ENCODE measurements at places on chromosomes 7 and 10.

DNA sequence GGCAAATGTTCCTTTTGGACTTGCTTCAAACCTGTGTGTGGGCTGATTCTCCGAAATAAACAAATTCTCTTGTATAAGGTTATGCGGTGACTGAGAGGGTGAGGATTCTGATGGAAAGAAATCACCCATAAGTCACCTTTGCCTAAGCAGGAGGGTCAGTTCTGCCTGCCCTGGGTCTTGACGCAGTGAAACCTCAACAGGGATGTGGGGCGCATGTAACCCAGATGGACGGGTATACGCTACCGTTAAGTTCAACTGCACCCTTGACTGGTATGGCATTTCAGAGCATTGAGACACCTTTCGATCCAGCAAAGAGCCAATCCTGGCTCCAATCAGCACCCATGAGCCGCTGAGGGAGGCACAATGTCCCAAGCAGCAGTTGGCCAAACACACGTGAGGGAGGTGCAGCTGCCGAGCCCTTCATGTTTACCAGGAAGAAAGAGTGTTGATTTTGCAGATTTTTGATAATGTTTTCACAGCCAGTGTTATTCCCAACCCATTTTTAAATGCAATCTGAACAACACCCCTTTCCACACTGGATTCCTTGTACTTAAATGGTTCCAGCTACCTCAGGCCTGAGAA, 48.1 kb downstream of the SORBS1 start:
- H3K4me3 ChIP-seq: no peak overlapping the region
- no peak overlapping the region for H3K27ac ChIP-seq

GRCh38 chr7:143410521-143411004, 1.9 kb upstream of the EPHA1 start:
- no peak overlapping the region for H3K27ac ChIP-seq
- H3K4me3 ChIP-seq: no peak overlapping the region
- no peak for DNase-seq
- H3K27me3 ChIP-seq: peaks cover 2% of the 10 kb centered on the region
- H3K4me1 ChIP-seq: peaks cover 49% of the 10 kb centered on the region
- peaks cover 4% of the 10 kb centered on the region for H3K36me3 ChIP-seq

GRCh38 chr7:81638198-81638597, 131.6 kb downstream of the HGF start:
- no peaks in the 10 kb centered on the region for H3K27me3 ChIP-seq
- no peak overlapping the region for H3K4me3 ChIP-seq
- no peaks in the 10 kb centered on the region for H3K4me1 ChIP-seq
- no peak overlapping the region for H3K27ac ChIP-seq

DNA sequence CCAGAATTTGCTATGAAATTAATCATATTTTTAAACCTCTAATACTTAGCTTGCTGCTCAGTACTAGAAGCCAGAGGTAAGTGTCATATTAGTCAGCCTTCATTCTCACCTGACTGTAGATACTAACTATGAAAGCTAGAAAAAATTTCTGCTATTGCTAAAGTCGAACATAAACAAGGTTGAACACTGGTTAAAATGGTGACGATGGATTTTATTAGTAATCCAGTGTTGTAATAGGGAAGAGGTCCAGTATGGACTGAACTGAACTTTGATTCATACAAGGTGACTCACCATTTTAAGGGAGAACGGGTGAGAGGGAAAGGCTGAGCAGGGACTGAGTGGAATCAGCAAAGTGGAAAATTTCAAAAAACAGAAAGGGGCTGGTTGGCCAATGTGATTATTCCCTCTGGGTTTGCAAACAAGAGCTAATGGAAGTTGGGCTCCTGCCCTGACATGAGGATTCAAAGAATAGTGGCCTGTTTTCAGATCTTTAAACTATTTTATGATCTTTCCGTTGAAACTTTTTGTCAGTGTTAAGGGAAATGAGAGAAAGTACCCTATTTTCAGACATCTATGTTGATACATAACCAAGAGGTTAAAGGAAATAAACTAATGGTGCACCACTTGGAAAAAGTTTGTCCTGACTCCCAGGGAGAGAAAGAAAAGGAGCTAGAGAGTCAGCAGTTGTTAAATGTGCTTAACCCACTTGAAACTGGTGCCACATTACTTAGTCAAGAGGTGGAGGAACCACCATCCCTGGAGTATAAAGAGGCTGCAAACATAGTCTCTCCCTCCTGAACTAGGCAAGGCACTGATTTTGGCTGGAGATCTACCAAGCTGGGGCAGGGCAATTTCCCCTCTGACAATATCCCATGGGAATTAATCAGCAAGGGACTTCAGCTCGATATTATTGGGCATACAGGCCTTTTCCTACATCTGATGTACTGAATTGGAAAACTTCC, 15.3 kb upstream of the AKR1C1 start:
- H3K36me3 ChIP-seq: no peaks in the 10 kb centered on the region
- H3K27ac ChIP-seq: no peak overlapping the region
- no peaks in the 10 kb centered on the region for H3K4me1 ChIP-seq
- no peak for DNase-seq
- no peak overlapping the region for H3K4me3 ChIP-seq
- no peaks in the 10 kb centered on the region for H3K27me3 ChIP-seq

- H3K27ac ChIP-seq: peak overlapping the region; percentile 57
- DNase-seq: no peak
- peaks cover 34% of the 10 kb centered on the region for H3K36me3 ChIP-seq
- H3K27me3 ChIP-seq: no peaks in the 10 kb centered on the region
- H3K4me1 ChIP-seq: peaks cover 37% of the 10 kb centered on the region
These were observed 2.5 kb downstream of the AIMP2 start for GRCh38 chr7:6011541-6011940.

DNA sequence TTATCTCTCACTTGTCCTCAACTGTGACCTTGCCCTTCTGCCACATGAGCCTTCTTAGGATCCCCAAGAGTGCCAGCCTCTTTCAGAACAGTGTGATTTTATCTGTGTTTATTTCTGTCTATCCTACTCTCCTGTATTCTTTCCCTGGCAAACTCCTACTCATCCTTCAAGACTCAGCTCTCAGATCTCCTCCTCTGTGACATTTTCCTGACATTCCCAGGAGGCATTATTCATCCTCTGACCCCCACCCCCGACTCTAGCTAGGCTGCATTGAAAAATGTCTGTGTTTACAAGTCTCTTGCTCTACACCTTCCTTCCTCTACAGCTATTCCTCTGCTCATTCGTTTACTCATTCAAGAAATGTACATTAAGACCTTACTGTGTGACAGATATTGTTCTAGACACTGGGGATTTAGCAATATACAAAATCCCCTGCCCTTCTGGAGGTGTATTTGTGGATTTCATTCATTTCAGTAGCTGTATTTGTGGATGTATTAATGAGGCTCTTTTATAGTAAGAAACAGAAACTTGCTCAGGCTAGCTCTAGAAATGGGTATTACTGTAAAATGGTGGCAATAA, 61.4 kb upstream of the COMTD1 start:
- no peaks in the 10 kb centered on the region for H3K36me3 ChIP-seq
- no peak overlapping the region for H3K4me3 ChIP-seq
- no peaks in the 10 kb centered on the region for H3K4me1 ChIP-seq
- H3K27me3 ChIP-seq: peaks cover 6% of the 10 kb centered on the region
- DNase-seq: no peak

GRCh38 chr7:73340514-73340913, 12.6 kb downstream of the FKBP6 start:
- DNase-seq: no peak
- no peaks in the 10 kb centered on the region for H3K36me3 ChIP-seq
- no peak overlapping the region for H3K27ac ChIP-seq
- H3K27me3 ChIP-seq: peaks cover 4% of the 10 kb centered on the region

DNA sequence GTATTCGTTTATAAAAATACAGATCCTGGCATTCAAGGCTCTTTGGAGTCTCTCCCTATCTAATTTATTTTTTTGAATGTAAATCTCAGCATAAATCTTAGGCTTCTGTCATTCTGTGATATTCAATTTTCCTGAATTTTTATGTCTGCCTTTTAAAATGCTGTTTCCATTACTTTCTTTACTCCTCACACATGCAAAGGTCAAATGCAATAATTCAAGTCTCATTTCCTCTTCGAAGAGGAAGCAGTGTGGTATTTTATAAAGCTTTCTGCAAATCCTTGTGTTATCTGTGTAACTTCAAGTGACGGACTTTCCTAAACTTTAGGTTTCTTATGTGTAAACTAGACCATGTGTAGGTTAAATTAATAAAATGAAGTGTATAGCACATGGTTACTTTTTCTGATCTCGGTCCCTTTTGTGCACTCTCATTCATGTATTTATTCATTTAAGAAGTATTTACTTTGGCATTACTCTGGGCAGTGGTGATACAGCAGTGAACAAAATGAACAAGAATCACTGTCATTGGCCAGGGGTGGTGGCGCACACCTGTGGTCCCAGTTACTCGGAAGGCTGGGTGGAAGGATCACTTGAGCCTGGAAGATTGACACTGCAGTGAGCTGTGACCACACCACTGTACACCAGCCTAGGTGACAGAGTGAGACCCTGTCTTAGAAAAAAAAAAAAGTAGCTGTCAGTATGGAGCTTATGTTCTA, 332.2 kb downstream of the EXOC4 start:
- peaks cover 7% of the 10 kb centered on the region for H3K36me3 ChIP-seq
- H3K27me3 ChIP-seq: no peaks in the 10 kb centered on the region
- H3K4me1 ChIP-seq: no peaks in the 10 kb centered on the region
- no peak overlapping the region for H3K4me3 ChIP-seq

- DNase-seq: no peak
- H3K36me3 ChIP-seq: no peaks in the 10 kb centered on the region
- H3K4me1 ChIP-seq: no peaks in the 10 kb centered on the region
These were observed 158.1 kb downstream of the CFTR start for GRCh38 chr7:117637937-117638336.

- no peak overlapping the region for H3K4me3 ChIP-seq
- no peak for DNase-seq
These were observed 24.6 kb upstream of the RHBDD2 start for GRCh38 chr7:75854233-75854632.

- peaks cover 68% of the 10 kb centered on the region for H3K4me1 ChIP-seq
- H3K4me3 ChIP-seq: peak overlapping the region; percentile 34
- peak overlapping the region; percentile 90 for H3K27ac ChIP-seq
- peaks cover 1% of the 10 kb centered on the region for H3K36me3 ChIP-seq
- DNase-seq: no peak
- no peaks in the 10 kb centered on the region for H3K27me3 ChIP-seq
These were observed 277.4 kb upstream of the KLF14 start for GRCh38 chr7:131011432-131011742.

DNA sequence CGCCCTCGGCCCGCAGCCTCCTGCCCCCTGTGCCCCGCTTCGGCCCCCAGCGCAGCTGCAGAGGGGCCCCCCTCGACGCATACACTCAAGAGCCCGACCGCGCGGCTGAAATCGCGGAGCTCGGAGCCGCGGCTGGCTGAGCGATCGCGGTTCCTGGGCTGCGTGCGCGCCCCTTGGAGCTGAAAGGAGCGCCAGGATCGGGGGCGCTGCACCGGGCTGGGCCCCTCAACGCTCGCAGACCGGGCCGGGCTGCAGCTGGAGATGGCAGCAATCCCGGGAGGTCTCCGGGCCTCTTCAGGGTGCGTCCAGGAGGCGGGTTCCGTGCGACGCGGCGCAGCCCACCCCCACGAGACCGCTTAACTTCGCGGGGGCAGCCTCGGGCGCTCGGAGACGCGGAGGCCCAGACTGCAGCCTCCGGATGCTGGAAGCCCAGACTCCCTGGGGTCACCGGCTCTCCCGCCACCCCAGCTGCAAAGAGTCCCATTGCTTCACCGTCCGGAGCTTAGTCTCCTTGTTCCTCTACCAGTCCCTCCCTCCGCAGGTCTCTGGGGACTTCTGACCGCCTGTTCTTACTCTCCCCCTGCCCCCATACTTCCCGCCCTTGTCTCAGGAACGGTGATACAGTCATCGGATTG, 73.0 kb upstream of the LRRC4 start:
- no peaks in the 10 kb centered on the region for H3K36me3 ChIP-seq
- H3K4me1 ChIP-seq: peaks cover 65% of the 10 kb centered on the region
- H3K4me3 ChIP-seq: peak overlapping the region; percentile 74
- H3K27me3 ChIP-seq: no peaks in the 10 kb centered on the region

Measured in activated CD8-positive, alpha-beta T cell treated with anti-CD3 and anti-CD28 coated beads, Interleukin-2, amount 10 ng/mL, durations not matched to agents 7 days and 5 days (primary cell).